Epithelial cell of proximal tubule (primary cell): ENCODE measurements at places on chromosomes 13 and 19.
A peak's percentile ranks its signal among the peaks of the same experiment; 100 is the strongest.

GRCh38 chr13:51772105-51772455 lies 31.9 kb downstream of the DHRS12 start:
- no peak for DNase-seq

GRCh38 chr19:48671446-48671995 lies 1.3 kb downstream of the NTN5 start:
- DNase-seq, result no peak

- no peak for DNase-seq
Measured at GRCh38 chr19:15443838-15444237, 5.9 kb downstream of the WIZ start.

- no peak for DNase-seq
Measured at GRCh38 chr13:22549126-22549525, 631.7 kb upstream of the SGCG start.

DNA sequence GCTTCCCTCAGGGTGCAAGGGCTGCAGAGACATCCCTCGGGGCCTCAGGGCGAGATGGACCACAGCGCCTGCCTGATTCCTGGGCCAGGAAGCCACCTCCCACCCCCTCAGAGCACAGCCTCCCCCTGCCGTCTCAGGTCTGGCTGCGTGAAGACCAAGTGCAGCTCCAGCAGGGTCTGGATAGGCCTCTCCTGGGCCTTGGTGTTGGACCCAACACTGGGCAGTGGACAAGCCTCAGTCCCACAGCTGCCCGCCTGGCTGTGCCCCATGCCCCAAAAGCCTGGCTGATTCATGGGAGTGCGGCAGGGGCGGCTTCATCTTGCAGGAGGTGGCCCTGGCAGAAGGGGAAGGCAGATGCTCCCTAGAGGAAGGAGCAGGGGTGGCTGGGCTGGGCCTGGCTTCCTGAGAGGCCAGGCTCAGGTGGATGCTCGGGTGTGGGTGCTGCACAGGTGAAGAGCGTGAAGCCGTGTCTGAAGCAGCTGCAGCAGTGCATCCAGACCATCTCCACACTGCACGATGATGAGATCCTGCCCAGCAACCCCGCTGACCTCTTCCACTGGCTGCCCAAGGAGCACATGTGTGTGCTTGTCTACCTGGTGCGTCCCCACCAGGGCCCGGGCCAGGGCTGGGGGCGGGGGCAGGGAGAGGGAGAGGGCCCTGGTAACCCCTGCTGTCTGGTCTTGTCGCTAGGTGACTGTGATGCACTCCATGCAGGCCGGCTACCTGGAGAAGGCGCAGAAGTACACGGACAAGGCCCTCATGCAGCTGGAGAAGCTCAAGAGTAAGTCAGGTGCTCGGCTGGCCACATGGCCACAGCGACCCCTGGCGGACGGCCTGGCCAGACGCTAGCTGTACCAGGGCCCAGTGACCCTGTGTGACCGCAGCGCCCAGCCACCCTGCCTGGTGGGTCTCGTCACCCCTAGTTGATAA lies 21.7 kb downstream of the MAU2 start:
- no peak for DNase-seq

- DNase-seq, result no peak
Measured at GRCh38 chr19:1474765-1475351, 4.2 kb downstream of the C19orf25 start.

DNA sequence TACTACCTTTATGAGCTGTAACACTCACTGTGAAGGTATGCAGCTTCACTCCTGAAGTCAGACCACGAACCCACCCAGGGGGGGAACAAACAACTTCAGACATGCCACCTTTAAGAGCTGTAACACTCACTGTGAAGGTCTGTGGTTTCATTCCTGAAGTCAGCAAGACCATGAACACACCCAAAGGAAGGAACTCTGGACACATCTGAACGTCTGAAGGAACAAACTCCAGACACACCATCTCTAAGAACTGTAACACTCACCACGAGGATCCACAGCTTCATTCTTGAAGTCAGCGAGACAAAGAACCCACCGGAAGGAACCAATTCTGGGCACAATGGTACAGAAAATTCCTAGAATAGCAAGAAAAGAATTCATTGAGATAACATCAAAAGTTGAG lies 1796.5 kb upstream of the MIR17HG start:
- peak; percentile 20 for DNase-seq

GRCh38 chr19:35811317-35812219 lies 1.1 kb downstream of the PRODH2 start:
- DNase-seq, result no peak

DNA sequence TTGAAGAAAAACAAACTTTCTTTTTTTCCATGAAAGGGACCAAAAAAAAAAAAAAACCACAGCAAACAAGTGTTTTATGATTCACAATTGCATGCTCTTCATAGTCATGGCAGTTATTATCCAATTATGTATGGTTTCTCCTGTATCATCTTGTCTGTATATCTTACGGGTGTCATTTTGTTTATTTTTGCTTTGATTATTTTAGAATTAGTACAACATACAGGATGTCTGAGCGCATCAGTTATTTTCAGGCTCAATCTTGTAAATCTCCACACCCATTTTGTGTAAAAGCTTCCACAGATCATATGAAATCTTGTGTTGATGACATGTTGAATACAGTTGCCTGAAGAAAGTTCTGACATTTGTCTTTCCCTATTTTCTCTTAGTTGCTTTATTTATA lies 280.3 kb downstream of the KLF5 start:
- DNase-seq, result no peak

DNA sequence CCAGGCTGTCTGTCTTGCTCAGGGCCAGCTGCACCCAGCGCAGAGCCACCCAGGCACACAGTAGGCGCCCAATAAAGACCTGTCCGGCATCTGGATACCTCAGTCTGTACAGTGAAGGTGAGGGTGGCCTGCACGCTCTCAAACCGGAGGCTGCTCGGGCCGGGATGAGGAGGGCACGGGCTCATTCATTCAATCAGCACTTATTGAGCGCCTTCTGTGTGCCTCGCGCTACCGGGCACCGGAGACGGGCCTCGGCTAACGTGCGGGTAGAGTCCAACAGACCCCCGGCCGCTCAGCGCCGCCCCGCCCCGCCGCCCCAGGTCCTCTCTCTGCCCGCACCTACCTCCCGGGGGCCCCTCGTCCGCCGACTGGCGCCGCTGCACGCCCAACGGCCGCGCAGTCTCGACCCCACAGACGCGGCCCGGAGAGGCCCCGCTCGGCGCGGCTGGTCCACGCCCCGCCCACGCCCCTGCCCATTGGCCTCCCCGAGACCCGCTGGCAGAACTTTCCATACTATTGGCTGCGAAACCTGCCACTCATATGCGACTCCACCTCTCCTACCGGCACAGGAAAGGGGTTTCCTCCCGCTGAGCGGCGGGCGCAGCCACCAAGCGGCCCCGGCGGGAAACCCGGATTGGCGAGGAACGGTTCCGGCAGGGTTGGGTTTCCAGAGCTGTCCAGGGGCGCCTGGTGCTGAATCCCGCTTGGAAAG lies at the start of gene SLC39A3:
Gene SLC39A3 (minus strand): TSS at position 416 of the 712 bp plus-strand sequence. CDS start 2,760 bp downstream, outside the sequence.
- DNase-seq, result peak; percentile 70
